ENCODE measurements at places on chromosomes 4 and X.

DNA sequence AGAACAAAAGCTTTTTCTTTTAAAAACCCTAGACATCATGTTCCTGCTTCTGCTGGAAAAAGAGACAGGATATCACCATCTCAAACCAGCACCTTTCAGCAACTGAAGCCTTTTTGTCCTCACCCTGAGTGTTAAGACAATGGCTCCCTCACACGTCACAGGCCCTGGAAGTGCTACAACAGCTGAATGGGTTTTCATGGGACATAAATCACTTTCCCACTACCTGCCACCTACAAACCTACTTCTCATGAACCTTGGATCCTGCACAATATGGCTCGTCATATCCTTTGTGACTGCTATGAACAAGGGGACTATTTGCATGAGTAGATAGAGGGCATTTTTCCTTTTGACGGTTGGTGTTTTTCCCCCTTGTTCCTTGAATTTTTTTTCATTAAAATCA, 93.6 kb downstream of the TSPAN5 start:
- no peak for DNase-seq

- no peak for DNase-seq
Measured at GRCh38 chr4:88549815-88550214, 26.2 kb upstream of the PYURF start.

DNA sequence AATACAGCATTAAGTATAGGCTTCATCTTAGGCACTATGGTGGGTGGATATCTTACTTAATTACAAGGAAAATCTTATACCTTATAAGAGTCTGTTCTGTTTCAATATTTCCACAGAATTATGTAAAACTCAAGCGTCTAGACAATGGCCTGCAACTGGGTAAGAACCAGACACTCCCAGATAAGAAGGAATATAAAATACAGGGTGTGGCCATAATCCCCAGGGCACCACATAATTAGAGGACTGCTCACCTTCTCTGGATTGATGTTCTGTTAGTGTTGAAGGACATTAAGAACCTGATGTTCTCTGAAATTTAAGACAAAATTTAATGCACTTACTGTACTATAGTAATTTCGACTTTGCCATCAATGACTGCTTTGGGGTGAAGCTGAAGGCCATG, 198.2 kb upstream of the ARSJ start:
- no peak for DNase-seq

- DNase-seq: no peak
Measured at GRCh38 chr4:123587983-123588494, 191.4 kb downstream of the SPRY1 start.

DNA sequence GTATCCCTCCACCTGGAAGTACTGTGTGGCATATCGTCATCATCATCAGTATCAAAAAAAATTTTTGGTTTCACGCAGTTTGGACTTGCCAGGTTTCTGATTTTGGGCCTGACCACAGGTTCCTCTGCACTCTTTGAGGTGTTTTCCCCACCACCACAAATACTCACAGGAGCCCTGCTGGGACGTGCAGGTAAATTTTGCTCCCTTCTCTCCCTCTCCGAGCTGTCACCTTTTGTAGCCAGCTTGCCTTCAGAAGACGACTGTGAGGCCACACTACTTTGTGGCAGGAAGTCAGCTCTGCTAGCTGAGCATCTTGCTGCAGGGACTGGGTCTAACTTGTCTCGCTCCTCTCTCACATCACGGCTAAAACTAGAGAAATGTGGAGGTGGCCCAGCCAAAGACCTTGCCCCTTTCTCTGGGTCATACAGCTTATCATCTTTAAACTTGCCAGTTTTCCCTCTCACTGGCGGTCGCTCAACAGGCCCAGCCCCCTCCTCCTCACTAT, 2.8 kb downstream of the PJA1 start:
- peak; percentile 12 for DNase-seq

GRCh38 chr4:102477657-102478056, 23.5 kb upstream of the NFKB1 start:
- DNase-seq: no peak

DNA sequence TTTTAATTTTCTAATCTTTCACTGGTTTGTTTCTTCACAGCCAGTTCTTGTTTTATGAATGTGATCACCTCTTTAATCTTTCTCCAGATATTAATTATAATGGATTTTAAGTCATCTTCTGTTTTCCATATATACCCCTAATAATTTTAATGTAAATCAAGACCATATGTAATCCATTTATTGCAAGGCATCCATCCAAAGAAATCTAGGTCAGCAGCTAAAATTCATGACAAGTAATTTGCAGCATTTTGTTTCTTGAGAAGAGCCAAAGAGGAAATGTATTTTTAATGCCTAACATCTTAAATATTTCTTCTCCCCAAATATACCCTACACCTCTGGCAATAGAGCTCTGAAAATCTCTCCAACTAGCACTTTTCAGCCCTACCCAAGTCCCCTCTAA, 81.1 kb downstream of the SUPT20HL2 start:
- DNase-seq: no peak

DNA sequence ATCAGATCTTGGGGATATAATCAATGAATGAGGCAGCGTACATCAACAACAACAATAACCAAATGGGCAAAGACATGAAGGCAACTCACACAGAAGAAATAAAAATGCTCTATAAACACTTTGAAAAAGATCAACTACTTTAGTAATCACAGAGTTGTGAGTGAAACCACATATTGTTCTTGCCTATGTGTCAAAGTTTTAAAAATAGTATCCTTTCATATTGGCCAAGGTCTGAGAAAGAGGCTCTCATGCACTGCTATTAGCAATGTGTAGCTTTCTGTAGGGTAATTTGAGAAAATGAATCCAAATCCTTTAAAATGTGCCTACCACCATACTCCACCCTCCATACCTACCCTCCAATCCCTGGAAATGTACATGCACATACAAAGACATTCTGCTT, 25.0 kb downstream of the COQ2 start:
- DNase-seq: no peak

DNA sequence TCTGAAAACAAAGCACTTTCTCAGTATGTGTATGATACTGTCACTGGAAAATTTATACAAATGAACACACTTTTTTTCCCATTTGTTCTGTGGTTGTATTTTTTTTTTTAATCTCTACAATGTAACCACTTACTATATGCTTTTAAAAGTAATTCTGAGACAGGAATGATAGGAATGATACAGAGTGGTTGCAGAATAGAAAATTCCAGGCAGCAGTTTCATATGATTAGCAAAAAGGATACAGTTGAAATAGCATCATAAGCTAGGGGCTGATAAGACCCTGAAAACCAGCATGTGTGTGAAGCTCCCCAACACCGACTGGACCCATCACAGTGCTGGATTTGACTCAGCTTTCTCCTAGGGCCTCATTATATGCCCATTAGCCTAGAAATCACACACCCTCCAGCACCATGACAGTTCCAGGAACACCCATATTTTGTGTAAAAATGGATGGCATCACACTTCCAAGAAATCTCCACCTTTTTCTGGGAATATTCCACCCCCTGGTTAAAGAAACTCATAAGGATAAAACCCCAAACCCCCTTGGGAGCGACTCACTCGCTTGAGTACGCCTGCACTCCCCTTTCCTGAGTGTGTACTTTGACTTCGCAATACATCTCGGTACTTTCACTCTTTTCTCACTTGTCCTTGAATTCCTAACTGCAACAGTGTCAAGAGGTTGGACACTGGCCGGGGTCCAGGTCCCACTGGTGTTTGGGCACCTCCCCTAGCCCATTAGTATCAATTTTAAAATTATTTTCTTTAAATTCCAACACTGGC, 77.4 kb upstream of the AGA start:
- no peak for DNase-seq

DNA sequence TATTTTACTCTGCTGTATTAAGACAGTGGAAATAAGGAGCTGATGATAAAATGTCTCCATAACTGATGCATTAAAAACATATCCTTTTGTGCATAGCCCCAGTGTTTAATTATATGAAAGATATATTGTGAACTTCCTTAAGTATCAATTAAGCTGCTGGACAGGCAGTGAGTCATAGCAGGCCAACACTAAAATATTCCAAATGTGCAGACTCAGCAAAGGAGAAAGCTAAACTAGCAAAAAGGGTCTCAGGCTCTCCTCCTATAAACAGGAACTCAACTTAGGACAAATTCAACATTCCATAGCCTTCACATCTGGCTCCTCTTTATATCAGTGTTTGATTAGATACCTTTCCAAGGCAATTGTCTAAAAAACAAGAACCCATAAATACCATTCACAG, 15.6 kb downstream of the TNMD start:
- no peak for DNase-seq

DNA sequence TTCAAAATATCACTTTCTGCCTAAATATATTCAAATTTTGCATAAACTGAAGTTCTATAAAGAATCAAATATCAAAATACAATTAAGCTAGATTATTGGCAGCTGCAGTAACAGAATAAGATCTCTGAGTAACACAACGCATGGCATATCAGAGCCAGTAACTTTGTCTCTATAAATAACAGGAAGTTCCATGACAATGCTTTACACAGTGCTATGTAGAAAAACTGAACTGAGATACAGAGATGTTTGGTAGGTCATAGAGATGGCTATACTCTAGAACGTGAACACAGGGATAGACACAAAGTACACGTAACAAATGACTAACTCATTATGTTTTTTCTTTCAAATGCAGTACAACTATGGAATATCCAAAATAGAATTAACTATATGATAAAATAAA, 18.2 kb downstream of the UBE2D3 start:
- no peak for DNase-seq

- DNase-seq: no peak
Measured at GRCh38 chr4:7365462-7366179, 69.1 kb downstream of the PSAPL1 start.

DNA sequence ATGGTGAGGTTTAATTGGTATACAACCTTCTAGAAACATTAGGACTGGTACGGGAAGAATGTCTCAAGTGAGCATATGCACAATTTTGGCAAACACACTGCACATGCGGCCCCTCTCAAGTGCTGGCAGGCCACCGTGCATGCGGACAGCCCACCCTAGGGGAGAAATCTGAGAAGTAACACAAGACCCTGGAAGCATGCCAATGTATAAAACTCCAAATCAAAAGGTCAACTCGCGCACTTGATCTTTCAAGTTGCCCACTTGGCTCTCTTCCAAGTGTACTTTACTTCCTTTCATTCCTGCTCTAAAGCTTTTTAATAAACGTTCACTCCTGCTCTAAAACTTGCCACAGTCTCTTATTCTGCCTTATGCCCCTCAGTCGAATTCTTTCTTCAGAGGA, 488.3 kb downstream of the CFAP47 start:
- DNase-seq: no peak

DNA sequence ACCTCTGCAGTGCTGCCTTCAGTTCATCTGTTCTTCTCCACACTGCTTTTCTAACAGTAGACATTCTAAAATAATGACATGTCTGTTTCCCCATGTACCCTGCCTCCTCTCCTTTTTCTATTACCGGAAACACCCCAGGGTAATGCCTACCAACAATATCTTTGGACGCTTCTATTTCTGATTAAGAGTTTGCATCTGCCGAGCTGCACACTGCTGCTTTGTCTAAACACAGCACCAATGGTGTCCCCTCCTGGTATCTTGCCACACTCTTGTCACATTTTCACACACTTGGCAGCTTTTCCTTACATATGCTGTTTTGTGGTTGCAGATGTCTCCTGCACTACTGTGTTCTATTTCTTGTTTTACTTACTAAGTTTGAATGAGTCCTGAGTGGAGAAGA, 288.8 kb downstream of the GRIA2 start:
- no peak for DNase-seq

GRCh38 chrX:95058815-95059214, 1384.8 kb downstream of the FAM133A start:
- no peak for DNase-seq

GRCh38 chr4:74527049-74527448, 82.1 kb downstream of the AREG start:
- DNase-seq: no peak

DNA sequence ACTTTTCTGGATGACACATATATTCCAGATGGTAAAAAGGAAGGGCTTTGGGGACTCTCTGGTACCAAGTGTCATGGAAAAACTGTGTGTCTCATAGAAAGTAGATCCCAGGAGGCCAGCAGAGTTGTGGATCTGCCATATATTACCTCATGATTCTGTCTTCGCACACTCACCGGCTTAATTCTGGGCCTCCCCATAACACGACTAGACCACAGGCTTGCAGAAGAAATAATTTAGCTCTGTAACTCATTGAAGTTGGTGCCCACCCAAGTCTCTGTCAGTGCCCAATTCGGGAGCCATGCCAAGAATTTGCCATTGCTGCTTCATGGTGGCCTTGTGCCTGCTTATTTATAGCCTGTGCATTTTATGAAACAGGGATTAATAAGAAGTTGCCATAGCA, 104.5 kb downstream of the AR start:
- no peak for DNase-seq

DNA sequence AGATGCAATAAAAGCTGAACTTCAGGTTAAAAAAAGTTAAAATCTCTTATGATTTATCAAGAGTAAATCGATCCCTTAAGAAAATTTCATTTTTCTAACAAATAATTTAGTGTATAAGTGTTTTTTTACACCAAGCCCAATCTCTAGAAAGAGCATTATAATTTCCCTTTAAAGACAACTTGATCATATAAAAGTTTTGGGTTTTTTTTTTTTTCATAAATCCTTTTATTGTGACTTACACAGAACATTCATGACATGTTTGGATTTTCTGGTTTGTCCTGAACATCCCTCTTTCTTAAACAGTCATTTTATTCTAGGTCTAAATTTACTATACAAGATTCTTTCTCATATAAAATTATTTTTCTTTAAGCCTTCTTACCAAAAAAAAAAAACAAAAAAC, 6.5 kb downstream of the ZNF721 start:
- DNase-seq: no peak

DNA sequence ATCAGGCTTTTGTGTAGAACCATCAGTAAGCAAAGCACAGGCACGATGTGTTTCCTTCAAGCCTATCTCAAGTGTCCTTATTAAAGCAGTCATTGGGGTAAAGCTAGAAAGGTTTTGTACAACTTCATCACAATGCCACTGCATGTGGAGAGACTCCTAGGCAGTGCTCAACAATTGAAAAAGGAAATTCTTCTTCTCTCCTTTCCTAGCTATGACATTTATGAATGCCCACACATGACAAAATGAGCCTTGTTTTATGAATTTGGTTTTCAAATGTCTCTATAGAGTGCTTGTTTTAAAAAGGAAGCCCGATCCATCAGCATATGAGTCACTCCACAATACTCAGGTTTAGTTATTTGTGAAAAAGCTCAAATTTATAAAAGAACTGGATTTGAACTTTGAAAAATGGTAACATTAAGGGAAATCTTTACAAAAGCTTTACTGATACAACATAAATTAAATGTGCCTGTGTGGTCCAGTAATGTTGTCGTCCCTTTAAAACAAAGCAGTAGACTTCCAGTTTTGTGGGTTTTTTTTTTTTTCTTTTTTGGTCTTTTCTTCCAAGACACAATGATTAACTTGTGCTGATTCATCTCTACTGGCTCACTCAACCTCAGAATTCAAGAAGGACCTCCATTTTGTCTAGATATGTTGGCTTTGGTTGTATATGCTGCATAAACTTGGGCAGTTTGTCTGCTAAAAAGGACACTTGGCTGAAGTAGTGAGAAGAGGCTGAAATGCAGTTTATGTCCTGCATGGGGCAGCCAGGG, 273.8 kb downstream of the GASK1B start:
- no peak for DNase-seq
